ENCODE measurements at places on chromosomes 7 and 10.
A peak's percentile ranks its signal among the peaks of the same experiment; 100 is the strongest.

DNA sequence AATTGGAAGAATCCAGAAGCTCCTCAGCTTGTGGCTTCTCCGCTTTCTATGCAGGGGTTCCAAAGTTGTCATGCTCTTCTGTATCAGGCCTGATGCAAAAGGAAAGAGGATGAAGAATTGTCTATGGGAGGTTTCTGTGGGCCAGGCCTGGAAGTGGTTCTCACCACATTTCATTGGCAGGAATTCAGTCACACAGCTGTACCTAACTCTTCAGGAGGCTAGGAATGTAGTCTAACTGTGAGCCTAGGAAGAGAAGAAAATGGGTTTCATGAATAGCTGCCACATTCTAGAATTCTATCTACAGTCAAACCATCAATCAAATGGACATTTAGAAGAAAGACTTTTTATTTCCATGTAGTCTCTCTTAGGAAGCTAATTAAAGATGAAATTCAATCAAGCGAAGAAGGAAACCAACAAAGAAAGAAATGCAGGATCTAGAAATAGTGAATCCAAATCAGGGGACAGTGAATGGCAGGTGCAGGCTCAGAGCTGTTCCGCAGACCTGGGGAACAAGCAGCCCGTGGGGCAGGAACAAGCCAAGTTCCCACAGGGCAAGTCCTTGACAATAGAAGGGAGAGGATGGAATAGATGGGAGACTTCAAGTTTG lies 25.4 kb upstream of the USP6NL start:
- no peak for DNase-seq

DNA sequence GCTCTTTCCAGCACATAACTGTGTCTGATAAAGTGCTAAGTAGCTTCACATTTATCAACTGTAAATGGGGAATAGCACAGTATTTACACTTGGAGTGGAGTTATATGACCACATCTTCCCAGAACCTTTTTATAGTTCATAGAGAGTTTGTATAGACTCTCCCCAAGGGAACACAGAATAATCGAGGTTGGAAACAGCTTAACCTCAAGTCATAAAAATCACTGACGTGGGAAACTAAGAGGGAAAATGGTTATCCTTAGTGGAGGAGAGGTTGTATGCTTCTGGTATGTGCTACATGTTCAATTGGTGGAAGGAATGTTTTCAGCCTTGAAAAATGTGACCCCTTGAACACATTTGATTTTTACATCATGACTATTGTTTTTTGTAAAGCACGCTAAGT lies 167.9 kb upstream of the KIAA1217 start:
- DNase-seq, result no peak

GRCh38 chr7:135210888-135211178 lies 493 bp downstream of the WDR91 start:
- DNase-seq, result no peak

DNA sequence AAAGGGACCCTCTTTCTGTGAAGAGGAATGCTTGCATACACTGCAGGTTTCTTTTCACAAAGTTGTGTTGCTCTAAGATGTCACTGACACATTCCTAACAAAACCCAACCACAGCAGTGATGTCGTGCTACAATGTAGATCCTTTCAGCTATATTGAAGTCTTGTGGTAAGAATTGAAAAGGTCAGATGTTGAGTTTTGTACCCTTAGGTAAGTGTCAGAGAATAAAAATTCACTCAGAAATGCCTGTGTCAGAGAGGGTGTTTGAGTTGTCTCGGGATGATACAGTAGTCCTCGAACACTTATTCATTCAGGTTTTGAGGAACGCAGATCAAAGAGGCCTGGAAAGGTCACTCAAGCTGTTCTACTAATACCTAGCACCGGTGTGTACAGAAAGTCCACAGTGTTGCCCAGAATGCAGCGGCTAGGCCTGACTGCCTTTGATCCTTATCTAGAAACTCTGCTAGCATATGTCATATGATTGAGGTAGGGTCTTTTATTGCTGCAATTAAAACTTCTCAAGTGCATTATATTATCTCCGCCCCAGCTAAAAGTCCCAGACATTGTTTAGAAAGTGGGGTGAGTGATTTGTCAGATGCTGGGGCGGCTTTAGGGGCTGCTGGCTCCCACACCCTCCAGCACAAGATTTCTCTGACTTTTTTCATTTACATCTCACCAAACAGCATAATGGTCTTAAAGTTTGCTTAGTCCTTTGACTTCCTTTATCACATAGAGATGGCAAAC lies 26.0 kb downstream of the RNF32 start:
- DNase-seq, result no peak

DNA sequence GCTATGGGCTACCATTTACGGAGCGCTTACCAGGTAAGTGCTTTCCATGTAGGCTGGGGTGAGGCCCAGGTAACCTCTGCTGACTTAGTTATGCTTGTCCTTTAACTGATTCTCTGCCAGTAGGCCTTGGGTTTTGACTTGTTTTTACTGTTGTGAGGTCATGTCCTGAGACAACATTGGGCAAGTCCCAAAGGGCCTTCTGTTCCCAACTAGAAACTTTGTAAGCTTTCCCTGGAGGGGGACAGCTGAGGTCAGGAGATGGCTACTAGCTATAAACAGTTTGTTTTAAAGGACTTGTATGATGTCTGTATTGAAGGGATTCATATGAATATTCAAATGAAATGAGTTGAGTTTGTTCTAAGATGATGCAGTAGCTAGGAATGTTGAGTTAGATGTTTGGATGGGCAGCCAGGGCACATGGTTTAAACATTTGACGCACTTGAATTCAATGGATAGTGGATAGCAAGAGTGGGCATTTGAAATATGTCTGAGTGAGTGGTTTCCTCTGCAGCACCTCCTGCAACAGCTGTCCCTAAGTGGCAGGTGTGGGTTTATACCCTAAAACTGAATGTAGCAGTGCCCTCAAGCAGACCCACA lies 10.0 kb upstream of the SGPL1 start:
- DNase-seq, result no peak

- DNase-seq, result peak; percentile 91
These were observed 232.5 kb downstream of the SKIDA1 start for GRCh38 chr10:21292763-21293517.

DNA sequence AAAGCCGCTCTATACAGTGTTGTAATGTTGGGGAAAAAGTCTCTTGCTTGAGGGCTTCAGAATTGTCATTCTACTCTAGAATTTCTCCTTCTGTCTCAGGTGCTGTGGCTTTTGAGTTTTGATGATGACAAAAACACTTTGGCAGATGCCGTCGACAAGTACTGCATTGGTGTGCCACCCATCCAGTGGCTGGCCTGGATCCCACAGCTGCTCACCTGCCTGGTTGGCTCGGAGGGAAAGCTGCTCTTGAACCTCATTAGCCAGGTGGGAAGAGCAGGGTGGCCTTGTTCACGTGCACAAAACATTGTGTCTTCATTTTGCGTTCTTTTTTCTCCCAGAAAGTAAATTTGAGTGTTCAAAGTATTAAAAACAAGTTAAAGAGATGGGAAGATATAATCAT lies 112.0 kb downstream of the TRRAP start:
- DNase-seq, result no peak

DNA sequence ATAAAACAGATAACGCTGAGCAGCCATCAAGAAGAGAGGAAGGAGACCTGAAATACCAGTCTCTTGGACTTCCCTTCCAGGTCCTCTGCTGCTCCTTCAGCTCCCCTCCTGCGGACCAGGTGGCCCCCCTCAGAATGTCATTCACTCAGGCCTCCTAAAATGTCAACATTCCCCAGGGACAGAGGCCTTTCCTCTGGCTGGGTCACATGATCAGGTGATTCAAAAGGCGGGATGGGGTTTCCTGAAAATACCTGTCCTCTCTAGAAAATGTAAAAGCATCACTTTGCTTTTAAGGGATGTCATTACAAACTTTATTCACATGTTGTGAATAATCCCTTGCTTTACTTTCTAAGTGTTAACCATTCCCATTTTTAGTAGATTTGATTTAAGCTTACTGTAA lies 311.1 kb downstream of the INHBA start:
- DNase-seq, result no peak

DNA sequence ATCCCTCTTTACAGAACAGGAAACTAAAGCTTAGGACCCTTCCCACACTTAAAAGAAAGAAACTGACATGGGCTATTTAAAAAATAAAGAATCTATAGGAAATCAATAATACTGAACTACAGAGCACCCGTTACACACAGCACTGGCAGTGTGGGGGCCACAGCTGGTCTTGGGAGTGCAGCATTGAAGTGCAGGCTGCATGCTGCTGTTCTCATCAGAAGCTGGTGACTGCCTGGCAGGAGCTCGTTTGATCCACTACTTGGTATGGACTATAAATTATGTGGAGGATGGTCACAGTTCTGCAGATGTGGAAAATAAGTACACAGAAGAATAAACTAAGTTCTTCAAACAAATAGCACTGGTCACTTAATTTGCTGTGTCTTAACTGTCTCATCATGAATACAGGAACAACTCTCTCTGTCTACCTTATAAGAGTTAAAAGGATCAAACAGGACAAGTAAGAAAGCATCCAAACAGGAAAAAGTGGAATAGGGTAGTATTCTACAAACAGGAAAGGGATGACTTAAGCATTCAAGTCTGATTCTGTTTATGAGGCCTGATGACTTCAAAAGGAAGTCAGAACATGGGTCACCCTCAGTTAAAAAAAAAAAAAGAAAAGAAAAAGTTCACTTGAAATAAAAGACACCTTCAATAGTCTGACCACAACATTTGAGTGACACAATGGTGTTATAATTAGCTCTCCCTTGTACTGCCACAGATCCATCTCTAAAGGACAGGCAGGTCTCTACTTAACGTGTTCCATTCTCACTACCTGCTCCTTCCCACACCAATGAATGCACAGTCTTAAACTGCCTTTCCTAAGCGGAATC lies 21.0 kb downstream of the DOCK4 start:
- DNase-seq, result no peak

GRCh38 chr7:40899151-40899550 lies 764.3 kb downstream of the SUGCT start:
- DNase-seq, result no peak

- no peak for DNase-seq
These were observed 64.0 kb upstream of the FERD3L start for GRCh38 chr7:19209166-19209696.

GRCh38 chr7:44194069-44194468 lies 4.8 kb upstream of the GCK start:
- no peak for DNase-seq

GRCh38 chr7:25361863-25362262 lies 133.6 kb upstream of the NPVF start:
- DNase-seq, result no peak

DNA sequence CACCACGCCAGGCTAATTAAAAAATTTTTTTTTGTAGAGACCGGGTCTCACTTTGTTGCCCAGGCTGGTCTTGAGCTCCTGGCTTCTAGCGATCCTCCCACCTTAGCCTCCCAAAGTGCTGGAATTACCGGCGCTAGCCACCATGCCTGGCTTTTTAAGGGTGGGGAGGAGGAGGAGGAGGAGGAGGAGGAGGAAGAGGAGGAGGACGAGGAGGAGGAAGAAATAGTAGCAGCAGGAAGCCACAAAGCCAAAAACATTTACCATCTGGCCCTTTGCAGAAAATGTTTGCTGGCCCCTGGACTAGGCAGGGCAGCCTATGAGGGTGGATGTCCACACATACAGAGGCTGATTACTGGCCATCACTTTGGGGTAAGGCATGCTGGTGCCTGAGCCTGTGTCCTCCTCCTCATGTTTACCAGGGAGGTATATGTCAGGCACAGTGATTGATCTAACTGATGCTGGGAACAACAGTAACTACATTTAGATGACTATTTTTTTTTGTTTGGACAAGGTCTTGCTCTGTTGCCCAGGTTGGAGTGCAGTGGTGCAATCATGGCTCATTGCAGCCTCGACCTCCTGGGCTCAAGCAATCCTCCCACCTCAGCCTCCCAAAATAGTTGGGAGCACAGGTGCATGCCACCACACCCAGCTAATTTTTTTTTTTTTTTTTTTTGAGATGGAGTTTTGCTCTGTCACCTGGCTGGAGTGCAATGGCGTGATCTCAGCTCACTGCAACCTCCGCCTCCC lies 122.1 kb downstream of the HIP1 start:
- DNase-seq, result no peak

Data from fibroblast of the conjunctiva (primary cell).